ENCODE measurements at places on chromosomes 7 and 10.

DNA sequence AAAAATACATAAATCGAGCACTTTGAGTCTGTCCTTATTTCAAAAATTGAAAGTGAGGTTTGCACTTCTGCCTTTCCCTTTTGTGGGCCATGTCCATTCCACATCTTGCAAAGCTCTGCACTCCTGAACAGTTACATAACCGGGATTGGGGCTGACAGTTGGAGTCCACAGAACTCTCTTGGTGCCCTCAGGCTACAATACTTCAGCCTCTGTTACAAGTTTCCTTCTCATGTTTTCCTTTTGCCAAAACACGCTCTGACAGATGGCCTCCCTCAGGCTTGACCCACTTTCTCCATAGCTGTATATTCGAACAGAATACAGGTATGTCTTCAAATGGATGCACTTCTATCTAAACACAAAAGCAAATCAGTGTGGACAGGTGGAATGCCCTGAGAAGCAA lies 335.9 kb downstream of the WDR37 start:
- DNase-seq: no peak

GRCh38 chr10:1534820-1535219 lies 202.5 kb downstream of the ADARB2 start:
- no peak for DNase-seq

GRCh38 chr10:48448796-48449195 lies 142.3 kb downstream of the MAPK8 start:
- no peak for DNase-seq

DNA sequence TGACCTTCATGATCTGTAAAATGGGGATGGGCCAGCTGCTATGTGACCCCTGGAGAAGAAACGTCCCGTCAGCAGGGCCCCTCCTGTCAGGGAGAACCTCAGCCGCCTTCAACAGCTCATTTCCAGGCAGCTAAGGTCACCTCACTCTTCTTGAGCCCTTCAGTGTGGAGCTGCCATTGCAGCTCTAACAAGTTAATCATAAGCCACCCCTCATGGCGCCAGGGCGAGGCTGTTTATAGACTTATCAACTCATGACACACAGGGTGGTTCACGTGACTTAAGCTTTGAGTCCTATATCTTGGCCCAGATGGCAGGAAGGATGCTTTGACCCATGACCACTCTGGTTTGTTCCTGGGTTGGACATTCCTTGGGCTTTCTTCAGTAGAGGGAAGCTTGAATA lies 315.1 kb downstream of the TNS3 start:
- DNase-seq: no peak

- DNase-seq: no peak
Observed at GRCh38 chr7:136953386-136953785, 84.9 kb downstream of the CHRM2 start.

DNA sequence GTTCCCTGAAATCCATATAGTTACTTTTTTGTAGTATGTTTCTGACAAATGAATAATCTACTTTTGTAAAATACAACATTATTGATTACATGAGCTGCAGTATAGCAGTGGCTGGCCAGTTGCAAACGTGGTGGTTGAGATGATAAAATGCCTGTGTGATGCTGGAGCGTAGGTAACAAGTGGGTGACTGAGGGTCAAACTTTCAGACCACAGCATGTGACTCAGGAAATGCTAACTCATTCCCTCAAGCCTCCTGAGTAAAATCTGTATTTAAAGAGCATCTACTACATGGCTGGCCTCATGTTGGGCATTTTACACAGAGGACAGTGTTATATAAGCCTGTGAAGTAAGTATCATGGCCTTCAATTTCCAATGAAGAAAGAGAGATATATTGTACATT lies 585.2 kb downstream of the GRID1 start:
- no peak for DNase-seq

GRCh38 chr7:1359681-1360485 lies 99.4 kb downstream of the MICALL2 start:
- no peak for DNase-seq

- DNase-seq: no peak
Observed at GRCh38 chr7:105439174-105439893, 50.6 kb upstream of the SRPK2 start.

DNA sequence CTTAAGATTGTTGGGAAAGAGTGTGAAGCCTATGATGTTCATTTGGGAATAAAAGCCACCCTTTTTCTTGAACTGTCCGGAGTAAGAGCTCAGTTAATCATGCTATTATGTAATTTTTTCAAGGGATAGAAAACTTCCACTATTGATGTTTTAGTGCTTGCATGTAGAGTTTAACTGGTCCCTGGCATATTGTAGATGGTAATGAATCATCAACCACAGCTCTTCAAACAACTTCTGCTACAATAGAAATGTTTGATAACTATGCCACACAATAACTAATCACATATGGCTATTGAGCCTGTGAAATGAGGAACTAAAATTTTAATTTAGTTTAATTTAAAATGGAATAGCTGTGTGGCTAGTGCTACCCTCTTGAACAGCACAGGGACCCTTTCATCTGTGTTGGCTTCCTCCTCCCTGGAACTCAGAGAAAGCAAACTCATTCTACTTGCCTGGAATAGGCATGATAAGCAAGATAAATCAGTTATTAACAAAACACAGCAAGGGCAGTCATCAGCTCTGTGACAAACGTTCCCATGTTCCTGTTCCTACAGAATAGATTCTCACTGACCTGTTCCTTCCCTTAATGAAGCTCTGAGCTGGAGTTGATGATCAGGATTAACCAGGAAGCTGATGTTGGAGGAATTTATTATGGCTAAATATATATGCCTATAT lies 4.9 kb upstream of the SRI start:
- DNase-seq: no peak

- DNase-seq: no peak
Observed at GRCh38 chr10:75408911-75409885, 7.6 kb upstream of the ZNF503 start.
